ENCODE measurements at places on chromosomes 1 and 21.

DNA sequence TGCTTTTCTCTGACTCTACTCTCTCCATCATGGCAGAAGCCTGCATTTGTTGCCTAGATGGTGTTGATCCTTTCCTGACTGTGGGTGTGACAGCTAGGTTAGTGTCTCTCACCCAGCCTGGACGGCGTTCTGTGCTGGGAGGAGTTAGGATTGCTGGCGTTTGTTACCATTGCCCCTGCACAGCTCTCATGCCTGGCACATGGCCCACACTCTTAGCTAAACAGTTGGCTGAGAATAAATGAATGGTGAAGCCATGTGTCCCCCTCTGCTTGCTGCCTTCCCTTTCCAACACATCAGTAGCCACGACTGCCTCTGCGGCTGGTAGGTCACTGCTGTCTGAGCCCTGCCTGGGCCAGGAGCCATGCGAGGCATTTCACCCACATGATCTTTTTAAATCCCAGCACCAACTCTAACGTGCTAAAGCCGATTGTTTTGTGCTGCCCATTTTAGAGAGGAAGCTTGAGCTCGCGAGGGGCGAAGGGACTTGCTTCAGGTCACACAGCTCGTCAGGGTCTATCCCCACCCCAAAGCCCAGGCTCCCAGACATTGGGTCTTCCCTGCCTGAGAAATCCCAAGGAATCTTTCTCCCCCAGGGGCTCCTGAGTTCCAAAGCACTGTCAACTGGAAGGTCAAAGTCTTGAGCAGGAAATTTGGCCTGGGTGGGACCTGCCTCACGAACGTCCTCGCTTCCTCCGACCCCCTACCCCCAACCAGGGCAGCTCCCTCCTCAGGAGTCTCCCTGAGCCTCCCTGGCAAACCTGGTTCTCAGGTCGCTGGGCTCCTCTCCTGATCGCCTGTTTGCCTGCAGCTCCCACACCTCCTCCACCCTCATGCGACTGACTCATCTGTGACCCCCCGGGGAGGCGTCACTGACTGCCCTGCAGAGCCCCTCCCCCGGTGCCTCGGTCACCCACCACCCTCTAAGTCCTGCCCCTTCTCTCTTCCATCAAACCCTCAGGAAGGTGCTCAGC lies 271.7 kb upstream of the C1orf174 start:
- no peak for DNase-seq

GRCh38 chr1:85356130-85356529 lies 79.7 kb upstream of the BCL10 start:
- DNase-seq = no peak

- DNase-seq = peak; percentile 77
Observed at GRCh38 chr21:26967062-26967913, at the start of gene ADAMTS5. Gene ADAMTS5, minus strand, starts transcription at chr21:26967088. Its CDS starts 697 bp downstream, at chr21:26966391.

GRCh38 chr1:77228836-77229235 lies 9.6 kb upstream of the PIGK start:
- DNase-seq = no peak

DNA sequence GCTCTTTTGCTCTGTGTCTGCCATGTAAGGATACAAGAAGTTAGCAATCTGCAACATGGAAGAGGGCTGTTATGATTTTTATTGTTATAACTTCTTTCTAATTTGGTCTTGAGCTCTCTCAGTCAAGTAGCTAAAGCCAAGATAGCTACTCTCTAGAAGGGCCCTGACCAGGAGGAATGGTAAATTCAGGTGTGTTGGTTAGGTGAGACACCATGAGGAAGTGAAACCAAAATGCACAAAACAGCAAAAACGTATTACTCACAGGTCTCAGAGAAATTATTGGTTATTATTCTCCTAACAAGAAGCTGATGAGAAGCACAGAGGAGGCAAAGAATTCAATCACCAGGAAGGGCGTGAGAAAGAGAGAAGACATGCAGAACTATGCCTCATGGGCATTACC lies 51.8 kb upstream of the INSL5 start:
- no peak for DNase-seq

- DNase-seq = no peak
Observed at GRCh38 chr1:33176362-33176850, 5.4 kb downstream of the TRIM62 start.

DNA sequence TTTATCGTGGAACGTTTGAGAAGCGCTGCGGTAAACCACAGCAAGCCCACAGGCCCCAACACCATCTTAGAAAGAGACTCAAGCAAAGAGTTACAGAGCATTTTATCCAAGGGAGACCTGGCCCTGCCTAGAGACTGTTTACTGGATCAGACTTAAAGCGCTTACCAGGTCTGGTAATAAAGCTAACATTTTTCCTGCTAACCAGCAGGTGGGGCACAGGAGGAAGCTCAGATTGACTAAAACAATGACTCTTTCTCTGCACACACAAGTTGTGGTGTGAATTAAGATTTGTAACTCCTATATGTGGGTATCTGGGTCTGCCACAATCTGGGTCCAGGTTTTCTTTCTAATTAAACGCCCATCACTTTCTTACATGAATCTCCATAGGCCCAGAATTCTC lies 136.5 kb upstream of the ETS2 start:
- no peak for DNase-seq

- no peak for DNase-seq
Observed at GRCh38 chr1:37719572-37720195, 27.4 kb downstream of the CDCA8 start.

GRCh38 chr1:116997066-116997465 lies 4.5 kb upstream of the CD101 start:
- no peak for DNase-seq

DNA sequence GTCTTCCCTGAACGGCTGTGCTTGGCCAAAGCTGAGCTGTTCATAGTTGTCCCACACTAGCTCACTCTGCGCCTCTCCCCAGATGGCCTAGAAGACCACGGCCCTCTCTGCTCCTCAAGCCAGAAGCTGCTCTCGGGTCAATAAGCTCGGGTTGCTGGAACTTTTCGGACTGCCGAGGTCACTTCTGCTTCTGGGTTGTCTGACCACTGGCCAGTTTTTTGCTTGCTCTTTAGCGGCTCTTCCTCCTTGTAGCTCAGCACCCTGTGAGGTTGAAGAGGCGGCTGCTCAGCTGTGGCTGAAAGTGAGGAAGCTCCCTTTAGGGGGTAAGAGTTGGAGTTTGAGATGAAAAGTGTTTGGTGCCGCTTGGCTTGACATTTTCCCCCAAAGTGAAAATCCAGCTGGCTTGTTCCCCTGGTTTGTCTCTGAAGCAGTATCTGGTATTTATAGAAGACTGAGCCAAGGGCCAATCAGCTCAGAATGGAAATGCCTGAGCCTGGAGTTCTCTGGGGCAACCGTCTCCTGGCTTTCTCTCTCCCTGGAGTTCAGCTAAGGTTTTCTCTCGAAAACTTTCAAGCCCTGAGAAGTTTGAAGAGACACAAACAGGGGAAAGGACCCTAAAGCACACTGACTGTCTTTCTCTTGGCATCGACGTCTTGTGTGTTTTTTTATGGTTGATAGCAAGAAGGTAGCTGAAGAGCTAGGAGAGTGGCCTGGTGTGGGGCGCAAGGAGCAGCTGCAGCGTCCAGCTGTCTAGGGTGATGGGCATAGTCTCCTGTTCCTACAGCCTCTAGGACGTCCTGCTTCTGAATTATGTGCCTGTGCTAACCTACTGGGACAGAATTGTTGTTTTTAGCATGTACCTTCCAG lies 72.0 kb downstream of the SYT6 start:
- no peak for DNase-seq

Measured in GF-D8 (cell line).